LHCN-M2 (cell line): ENCODE measurements at places on chromosomes 7 and 10. TPM values are rescaled to one million over a fixed set of nuclear protein-coding genes. Genes with fewer than 3 reads are reported as not detected.

GRCh38 chr7:2893411-2893861 lies 49.3 kb upstream of the GNA12 start:
- DNase-seq, result peak; percentile 33

Gene ATOH7
- total RNA-seq, result 0.11 TPM in 1 of 2 replicates, not detected in the other

Gene TFEC
- not detected in 2 replicates for total RNA-seq

DNA sequence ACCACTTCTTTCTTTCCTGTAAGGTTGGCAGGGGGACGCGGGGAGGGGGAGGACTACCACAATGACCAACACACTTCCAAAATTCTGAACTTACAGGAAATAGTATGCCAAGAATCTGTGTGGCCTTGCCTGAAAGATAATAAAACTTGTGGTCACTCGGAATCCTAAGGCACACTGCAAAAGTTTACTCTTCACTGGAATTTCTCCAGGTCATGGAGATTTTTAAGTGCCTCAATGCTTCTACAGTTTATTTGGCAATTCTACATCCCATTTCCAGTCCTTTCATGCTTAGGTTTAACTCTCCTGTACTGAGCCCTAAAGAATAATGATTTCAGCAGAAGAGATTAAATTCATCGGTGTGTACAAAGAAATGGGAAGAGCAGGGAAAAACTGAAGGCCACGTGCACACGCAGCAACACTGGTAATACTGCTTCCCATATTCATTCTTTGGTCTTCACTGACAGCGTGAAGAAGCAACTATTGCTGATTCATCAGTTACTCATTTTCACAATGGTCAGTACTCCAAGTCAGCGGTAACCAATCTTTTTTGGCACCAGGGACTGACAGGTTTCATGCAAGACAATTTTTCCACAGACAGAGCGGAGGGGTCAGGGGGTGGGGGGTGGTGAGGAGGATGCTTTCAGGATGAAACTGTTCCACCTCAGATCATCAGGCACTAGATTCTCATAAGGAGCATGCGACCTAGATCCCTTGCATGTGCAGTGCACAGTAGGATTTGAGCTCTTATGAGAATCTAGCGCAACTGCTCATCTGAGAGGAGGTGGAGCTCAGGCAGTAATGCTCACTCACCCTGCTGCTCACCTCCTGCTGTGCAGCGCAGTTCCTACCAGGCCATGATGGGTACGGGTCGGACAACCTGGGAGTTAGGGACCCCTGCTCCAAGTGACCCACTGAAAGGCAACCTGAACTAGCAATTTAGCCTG lies 9.8 kb downstream of the LARP4B start:
- peak; percentile 76 for DNase-seq

GRCh38 chr10:130020651-130021382 lies 56.7 kb upstream of the EBF3 start:
- DNase-seq, result peak; percentile 20
